Left cardiac atrium (tissue), 4 donors: ENCODE measurements at places on chromosomes 7 and 10.

DNA sequence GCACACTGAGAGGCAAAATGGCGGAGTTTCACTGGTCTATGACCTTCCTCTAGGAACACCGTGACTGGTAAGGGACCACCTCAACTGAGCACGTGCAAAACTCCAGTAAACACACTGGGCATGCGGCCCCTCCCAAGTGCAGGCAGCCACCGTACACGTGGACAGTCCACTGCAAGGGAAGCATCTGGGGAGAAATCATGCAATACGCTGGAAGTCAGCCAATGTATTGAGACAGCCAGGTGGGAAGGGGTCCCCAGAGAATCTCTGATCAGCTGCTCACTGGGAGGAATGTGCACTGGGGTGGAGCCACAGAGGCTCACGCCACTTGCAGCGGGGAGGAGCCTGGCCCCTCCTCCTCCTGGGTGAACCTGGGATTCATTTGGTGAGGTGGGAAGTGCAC, 49.3 kb downstream of the CFAP46 start:
- DNase-seq: no peak

GRCh38 chr7:69187824-69188333, 410.4 kb upstream of the AUTS2 start:
- DNase-seq: no peak

DNA sequence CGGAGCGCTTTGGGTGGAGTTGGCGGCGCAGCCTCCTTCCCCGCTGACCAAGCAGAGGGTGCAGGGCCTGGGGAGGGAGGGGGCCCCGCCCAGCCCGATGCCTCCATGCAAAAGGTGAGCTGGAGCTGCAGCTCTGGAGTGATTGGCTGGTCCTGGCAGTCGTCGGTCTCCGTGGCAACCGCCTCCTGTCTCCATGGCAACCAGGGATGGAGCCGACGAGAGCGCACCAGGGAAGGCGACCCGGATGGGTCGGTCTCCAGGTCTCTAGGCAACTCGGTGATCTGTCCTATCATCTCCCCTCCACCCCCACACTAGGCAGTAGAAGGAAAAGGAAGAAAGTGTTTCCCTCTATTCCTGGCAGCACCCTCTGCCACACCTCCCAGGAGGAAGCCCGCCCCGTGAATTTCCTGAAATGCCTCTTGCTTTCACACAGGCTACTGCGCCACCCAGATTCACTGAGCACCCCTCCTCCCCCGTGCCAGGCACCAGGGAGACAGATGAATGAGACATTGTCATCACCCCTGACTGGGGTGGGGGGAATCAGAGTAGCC, 647 bp upstream of the NACAD start:
- DNase-seq: peak; percentile 61

- DNase-seq: no peak
These were observed 43.3 kb upstream of the CCDC71L start for GRCh38 chr7:106704000-106704840.

- DNase-seq: no peak
These were observed 66.3 kb downstream of the ARHGAP22 start for GRCh38 chr10:48538611-48539010.
